ENCODE measurements at places on chromosomes 3 and 15.

GRCh38 chr3:40597441-40597840 lies 72.7 kb downstream of the ZNF621 start:
- DNase-seq = no peak

DNA sequence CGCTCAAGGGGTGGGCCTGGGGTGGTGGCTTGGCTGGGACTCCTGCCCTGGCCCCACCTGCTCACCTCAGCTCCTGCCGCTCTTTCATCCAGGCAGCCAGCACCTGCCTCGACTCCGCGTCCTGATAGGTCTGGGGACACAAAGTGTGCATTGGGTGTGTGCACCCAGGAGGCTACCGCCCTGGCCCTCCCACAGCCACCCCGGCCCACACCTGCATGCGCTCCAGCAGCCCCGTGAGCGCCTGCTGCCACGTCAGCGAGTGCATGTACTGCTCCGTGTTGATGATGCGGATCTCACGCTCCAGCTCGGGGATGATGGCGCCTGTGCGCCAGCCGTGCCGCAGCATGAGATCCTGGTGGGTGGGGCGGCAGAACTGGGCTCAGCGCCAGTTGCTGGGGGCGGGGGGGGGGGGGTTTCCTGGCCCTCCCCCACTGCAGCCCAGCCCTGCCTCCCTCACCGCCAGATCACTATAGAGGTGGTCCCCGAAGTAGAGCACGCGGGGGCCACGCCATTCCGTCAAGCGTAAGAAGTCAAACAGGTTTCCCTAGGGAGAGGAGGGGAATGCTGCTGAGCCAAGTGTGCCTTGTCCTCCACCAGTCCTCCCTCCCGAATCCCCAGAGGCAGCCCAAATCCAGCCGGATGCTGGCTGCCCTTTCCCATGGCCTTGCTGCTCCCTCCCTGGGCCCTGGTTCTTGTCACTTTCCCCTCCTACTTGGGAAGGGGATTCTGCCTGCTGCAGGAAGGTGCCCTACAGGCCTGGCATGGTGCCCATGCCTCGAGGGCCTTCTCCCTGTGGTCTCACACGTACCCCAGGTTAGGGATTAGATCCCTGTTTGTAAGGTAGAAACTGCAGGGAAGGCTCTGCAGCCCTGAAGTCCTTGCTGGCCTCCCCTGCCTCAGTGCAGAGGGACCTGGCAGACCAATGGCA lies 8.6 kb downstream of the NT5DC2 start:
- DNase-seq = no peak

DNA sequence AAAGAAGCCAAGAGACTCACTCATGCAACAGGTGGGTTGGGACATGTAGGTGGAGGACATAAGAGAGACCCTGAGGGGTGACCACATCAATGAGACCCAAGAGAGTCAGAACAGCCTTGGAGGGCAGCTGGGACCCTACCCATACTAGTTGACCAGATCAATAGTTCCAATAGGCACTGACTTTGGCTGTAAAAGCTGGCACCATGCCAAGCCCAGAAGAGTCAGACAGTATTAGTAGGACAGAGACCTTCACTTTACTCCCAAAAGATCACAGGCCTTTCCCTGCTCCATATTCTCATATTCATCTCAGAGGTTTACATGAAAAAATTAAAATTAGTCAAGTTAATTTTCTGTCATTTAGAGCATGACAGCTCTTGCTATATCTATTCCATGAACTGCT lies 20.9 kb upstream of the GABRR3 start:
- no peak for DNase-seq

GRCh38 chr3:47646362-47646761 lies 67.7 kb upstream of the CSPG5 start:
- no peak for DNase-seq

- DNase-seq = no peak
Observed at GRCh38 chr3:72496051-72496670, 352.1 kb downstream of the SHQ1 start.

DNA sequence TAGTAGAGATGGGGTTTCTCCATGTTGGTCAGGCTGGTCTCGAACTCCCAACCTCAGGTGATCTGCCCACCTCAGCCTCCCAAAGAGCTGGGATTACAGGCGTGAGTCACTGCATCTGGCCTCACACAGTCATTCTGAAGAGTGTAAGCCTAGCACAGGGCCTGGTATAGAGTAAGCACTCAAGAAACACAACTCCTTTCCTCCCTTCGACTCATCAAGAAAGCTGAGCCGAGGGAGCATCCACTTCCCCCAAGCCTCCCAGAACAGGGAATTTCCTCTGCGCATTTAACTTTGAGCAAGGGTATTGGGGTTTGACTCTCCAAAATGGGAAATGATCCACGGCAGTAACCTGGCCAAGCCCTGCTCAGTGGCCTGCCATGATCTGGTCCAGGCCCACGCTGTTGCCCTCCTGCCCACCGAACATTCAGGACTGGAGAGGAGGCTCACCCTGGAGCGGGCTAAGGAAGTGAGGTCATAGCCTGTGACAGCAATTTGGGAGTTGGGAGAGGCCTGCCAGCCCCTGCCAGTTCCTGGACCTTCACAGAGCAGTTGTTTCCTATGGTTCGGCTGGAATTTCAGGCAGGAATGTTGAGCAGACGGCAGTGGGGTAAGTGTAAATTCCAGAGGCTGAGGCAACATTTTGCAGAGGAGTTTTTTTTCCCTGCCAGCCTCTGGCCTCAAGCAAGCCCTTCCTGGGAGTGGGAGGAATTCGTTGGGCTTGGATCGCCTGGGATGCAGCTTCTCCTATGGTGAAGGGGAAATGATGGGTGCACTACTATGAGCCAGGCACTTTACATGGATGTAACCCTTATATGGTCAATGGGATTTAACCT lies 21.2 kb upstream of the SMAD3 start:
- no peak for DNase-seq

GRCh38 chr3:158602227-158602626 lies 31.2 kb downstream of the MLF1 start:
- no peak for DNase-seq

DNA sequence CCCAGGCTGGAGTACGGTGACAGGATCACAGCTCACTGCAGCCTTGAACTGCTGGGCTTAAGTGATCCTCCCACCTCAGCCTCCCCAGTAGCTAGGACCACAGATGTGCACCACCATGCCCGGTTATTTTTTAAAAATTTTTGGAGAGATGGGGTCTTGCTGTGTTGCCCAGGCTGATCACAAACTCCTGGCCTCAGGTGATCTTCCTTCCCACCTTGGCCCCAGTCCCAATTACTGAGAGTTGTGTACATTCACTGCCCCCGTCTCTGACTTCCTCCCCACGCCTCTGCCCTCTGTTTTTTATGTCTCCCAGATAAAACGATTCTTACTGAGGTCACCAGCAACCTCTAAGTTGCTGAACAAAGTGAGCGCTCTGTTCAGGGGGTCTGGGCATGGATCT lies 87.7 kb downstream of the LINGO1 start:
- no peak for DNase-seq

DNA sequence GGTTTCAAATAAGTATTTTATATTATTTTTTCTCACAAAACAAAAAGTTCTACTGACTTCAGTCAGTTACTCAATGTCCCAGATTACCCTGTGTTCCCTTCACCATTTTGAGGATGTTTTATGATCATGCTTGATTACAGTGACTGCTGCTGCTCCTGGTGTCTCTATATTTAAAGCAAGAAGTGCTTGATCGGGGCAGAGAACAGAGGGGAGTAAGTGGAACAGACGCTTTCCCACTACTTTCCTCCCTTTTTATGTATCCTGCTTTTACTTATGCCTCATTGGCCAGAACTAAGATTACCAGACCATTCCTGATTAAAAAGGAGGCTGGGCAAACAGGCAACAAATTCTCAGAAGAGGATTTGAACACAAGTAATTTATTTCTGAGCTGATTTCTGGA lies 612.1 kb downstream of the VGLL3 start:
- DNase-seq = no peak

GRCh38 chr3:87161013-87161412 lies 66.1 kb upstream of the CHMP2B start:
- DNase-seq = no peak

GRCh38 chr3:154123906-154124305 lies 2.7 kb downstream of the ARHGEF26 start:
- DNase-seq = no peak

- DNase-seq = no peak
Observed at GRCh38 chr15:90681480-90681879, 35.7 kb upstream of the BLM start.

DNA sequence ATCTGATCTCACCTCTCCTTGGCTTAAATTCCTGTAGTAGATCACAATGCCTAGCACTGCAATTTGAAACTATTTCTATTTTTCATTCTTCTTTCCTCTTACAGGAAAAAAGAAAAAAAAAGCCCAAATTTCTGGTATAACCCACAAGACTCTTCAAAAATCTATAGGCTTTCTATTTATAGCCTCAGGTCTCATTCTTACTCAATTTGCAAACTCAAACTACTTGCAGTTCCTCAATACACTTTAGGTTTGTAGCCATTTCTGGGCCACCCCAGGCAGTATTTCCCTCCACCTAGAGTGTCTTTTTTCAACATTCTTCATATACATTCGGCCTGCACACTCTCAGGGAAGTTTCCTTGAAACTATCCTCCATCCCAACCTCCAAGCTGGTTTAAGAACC lies 169.0 kb downstream of the TBC1D5 start:
- no peak for DNase-seq

- no peak for DNase-seq
Observed at GRCh38 chr3:170622369-170623159, 36.7 kb upstream of the SLC7A14 start.

DNA sequence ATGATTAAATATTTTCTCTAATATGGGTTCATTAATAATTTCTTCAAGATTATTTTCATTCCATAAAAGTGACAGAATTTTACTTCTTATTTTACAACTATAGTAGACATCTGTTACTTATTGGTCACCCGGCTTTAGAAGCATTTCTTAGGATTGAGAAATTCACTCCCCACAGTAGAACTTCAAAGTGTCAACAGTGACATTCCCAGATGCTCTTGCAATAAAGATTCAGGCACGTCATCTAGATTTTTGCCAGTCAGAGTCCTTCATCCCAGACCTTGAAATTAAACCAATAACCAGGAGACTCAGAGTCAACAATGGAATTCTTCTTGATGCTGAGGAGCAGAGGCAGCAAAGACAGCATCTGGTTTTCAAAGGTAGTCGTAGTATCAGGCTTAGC lies 190.8 kb downstream of the VGLL3 start:
- no peak for DNase-seq

DNA sequence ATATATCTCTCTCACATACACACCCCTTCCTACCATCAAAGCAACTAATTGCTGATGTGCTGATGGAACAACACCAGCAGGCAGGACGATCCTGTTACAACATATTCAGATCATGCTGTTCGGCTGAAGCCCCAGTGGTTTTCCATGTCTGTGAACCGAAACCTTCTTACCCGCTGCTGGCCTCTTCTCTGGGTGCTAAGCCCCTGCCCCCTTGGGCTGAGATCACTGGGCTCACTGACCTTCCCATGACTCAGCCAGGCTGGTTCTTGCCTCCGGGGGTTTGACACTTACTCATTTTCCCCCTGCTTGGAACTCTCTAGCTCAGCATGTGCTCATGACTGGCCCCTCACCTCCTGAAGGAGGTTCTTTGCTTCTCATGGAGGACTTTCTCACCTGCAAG lies 122.0 kb upstream of the RGMA start:
- no peak for DNase-seq

DNA sequence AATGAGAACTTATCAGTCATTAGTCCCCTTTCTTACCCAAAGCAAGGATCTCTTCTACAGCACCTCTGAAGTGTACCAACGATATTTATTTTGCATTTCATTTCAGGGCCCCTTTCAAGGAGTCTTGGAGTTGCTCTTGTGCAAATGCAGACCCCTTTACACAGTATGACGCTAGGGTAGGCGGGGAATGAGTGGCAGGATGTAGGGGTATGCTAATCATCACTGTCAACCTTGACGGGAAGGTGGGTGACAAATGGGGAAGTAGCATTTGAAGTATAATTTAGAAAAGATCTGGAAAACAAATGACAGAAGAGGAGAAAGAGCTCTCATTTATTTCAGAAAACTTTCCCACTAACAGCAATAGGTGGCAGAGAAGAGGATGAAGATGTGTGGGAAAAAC lies 94.4 kb downstream of the LRRN1 start:
- DNase-seq = no peak

DNA sequence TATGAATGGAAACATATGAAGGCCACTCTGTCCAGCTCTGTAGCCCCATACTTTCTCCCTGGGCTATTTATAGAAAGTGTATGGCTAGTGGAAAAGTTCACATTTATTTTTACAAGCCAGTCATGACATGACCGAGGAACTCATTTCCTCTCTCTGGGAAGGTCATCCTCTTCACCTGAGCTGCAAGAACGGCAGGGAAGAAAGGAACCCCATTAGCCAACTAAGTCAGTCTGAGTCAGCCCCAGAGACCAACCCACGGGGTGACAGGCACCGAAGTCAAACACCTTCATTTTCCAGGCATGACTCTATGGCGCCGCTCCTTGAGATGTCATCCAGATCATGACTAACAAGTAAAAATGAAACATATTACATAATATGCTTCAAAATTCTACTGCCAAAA lies 4.8 kb downstream of the PAQR9 start:
- DNase-seq = no peak

DNA sequence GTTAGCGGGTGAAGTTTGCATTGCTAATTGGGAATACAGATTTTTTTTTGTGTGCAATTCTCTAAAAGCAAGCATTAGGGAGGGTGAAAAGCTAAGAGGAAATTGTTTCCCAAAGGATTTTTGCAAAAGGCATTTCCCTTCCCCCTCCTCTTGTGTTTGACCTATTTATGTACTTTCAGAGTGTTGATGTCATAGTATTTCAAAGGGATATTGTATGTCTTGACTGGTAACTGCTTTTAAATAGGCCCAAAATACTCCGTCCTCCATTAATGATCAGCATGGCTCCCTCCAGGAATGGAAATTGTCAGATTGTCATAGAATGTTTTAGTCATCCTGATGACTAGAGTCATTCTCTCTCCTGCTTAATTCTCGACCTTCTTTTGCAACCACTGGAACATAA lies 32.4 kb downstream of the TRIM71 start:
- DNase-seq = no peak

GRCh38 chr3:97689111-97689510 lies 75.4 kb upstream of the ARL6 start:
- DNase-seq = no peak
